Suprapubic skin (tissue), 4 donors: ENCODE measurements at places on chromosomes 2 and 18. TPM values are rescaled to one million over a fixed set of nuclear protein-coding genes. Genes with fewer than 3 reads are reported as not detected.

GRCh38 chr2:217887841-217888701 lies 114.7 kb downstream of the TNS1 start:
- no peak overlapping the region for H3K4me3 ChIP-seq
- peaks cover 90% of the 10 kb centered on the region for H3K36me3 ChIP-seq
- H3K27me3 ChIP-seq, result no peaks in the 10 kb centered on the region
- no peak overlapping the region for H3K27ac ChIP-seq
- peaks cover 11% of the 10 kb centered on the region for H3K4me1 ChIP-seq
- no peak for DNase-seq

ZNF385B gene
- total RNA-seq, result 1.7 TPM

GRCh38 chr2:69359371-69359770 lies 27.7 kb downstream of the GFPT1 start:
- H3K27me3 ChIP-seq, result no peaks in the 10 kb centered on the region
- peaks cover 97% of the 10 kb centered on the region for H3K36me3 ChIP-seq
- H3K27ac ChIP-seq, result no peak overlapping the region
- H3K4me3 ChIP-seq, result no peak overlapping the region

DNA sequence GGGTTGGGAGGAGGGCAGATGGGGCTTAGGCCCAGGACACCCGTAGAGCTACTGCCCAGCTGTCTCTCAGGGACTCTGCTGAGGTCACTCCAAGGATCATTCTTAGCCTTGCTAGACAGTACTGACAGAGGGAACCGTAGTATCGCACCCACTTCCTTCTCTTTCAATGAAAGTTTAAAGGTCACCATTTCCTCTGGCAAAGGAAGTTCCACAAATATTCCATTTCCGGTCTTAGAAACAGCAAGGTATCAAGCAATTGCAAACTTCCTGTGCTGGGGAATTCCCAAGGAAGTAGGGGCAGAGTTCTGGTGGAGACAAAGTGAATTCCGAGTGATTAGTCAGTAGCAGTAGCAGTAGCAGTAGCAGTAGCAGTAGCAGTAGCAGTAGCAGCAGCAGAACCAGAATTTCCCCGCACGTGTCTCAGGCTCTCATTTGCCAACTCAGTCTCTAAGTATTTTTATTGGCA lies 24.7 kb downstream of the IL1B start:
- H3K4me3 ChIP-seq, result no peak overlapping the region
- no peaks in the 10 kb centered on the region for H3K36me3 ChIP-seq
- no peak overlapping the region for H3K27ac ChIP-seq
- H3K4me1 ChIP-seq, result peaks cover 33% of the 10 kb centered on the region
- DNase-seq, result no peak

DNA sequence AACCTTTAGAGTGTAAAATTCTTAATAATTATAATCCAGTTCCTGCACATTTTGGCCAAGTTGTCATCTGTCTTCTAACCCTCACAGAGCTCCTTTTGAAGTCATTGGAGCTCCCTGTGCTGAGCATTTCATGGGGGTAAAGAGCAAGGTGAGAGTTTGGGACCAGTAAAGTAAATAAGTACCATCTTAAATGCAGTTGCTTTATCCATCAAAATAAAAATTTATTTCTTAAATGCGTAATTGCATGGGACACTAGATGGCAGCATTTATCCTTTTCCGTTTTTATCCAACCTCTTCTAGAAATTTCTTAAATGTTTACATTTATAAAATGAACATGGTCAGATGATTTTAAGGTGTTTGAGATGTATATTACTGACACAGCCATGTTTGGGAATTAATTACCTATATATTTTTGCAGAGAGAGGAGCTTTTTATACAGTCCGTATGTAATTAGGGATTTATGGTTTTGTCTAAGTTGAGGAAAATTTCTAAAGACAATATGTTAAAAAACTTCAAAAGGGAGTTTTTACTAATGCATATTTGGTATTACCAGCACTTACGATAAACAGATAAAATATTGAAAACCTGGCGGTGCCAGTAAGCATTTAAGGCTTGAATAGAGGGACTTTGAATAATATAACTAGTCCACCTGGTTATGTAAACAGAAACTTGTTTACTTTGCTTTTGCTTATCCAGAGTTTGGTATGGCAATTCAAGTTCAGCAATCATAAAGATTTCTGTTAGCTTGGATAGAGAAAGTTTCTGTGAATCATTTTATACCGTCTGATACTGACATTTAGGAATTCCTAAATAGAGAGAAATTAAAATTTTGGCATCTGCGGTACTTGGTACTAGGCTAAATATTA lies 54.5 kb downstream of the ACSL3 start:
- no peaks in the 10 kb centered on the region for H3K4me1 ChIP-seq
- no peak for DNase-seq
- no peaks in the 10 kb centered on the region for H3K27me3 ChIP-seq
